Activated naive CD4-positive, alpha-beta T cell treated with anti-CD3 and anti-CD28 coated beads, Interleukin-2, amount 50 U/mL, for 72 hours (primary cell): ENCODE measurements at places on chromosomes 4 and X. TPM values are rescaled to one million over a fixed set of nuclear protein-coding genes. Genes with fewer than 3 reads are reported as not detected.
A peak's percentile ranks its signal among the peaks of the same experiment; 100 is the strongest.

Gene DGKK
- not detected for total RNA-seq

Gene CXCL5
- not detected for total RNA-seq

Gene USP27X
- 1.2 TPM for total RNA-seq

Gene TBC1D25
- total RNA-seq = 22.2 TPM

Gene SLC10A4
- total RNA-seq = not detected

Gene ADGRL3
- not detected for total RNA-seq

Gene IL21
- 16.6 TPM for total RNA-seq

Gene PNMA5
- not detected for total RNA-seq

Gene SH3RF1
- 0.43 TPM for total RNA-seq

DNA sequence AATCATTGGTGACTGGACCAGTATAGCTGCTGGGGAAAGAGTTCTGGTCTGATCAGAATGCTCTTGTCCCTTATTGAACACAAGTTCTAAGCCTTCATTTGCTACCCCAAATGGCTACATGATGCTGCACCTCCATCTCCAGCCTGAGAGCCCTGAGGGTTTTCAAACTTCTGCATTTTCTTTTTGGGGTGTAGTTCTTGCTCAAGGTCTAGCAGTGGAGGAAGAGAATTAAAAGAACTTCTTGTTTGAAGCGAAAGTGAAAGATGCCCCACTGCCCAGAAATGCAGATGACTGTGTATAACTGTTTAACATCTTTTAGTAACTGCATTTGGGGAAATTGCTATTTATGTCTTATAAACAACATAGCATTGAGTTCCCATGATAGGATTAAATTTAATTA is 38.5 kb downstream of the LAMTOR3 start:
- DNase-seq = no peak

GRCh38 chrX:55908661-55909212 is 191.2 kb downstream of the RRAGB start:
- DNase-seq = peak; percentile 3

DNA sequence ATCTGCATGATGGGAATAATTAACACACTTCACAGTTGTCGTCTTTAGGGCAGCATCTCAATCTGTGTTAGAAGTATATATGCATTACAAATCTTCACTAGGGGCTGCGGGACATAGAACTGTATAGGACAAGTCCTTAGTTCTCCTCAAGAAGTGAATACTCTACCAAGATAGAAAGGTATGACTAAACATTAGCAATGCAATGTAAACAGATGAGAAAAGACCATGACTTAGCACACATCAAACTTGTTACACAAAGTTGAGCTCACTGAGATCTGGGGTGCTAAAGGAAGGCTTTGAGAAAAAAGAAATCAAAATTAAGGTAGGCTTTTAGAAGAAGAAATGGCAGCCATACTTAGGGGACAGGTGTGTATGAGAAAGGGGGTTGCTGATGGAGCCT is 182.1 kb upstream of the MAP3K15 start:
- DNase-seq = no peak

GRCh38 chr4:87574996-87575395 is 33.3 kb upstream of the DSPP start:
- DNase-seq = no peak

DNA sequence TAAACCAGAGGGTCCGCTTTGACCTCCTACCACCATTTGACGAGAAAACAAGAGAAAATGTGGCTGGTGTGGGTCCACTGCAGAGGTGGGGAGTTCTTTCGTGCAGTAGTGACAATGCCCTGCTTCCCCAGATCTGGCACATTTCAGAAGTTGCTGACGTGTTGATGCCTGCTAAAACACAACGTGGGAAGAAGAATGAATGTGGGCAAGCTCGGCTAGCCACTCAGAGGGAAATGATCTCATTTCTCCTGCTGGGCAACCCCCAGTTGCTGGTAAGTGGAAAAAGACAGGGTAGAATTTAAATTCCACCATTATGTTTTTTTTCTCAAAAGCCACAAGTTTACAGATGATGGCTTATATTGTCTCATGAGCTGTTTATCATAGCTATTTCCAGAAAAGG is 77.9 kb downstream of the LUZP4 start:
- DNase-seq = no peak

DNA sequence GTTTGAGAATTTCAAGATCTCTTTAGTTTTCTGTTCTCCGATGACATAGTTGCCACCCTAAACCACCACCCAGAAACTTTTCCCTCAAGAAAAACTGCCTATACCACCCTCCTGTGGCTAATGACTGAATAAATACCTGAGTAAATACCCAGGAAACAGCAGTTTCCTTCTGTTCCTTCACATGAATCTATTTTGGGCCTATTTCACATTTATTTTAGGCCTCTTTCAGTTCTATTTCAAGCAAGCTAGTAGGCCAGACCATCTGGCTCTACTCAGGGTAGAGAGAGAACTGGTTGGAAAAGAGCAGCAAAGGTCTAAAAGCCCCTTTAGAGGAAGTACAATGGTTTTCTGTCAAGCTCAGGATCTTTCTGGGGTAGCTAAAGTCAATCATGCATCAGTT is 23.4 kb downstream of the ARHGEF9 start:
- DNase-seq = no peak

DNA sequence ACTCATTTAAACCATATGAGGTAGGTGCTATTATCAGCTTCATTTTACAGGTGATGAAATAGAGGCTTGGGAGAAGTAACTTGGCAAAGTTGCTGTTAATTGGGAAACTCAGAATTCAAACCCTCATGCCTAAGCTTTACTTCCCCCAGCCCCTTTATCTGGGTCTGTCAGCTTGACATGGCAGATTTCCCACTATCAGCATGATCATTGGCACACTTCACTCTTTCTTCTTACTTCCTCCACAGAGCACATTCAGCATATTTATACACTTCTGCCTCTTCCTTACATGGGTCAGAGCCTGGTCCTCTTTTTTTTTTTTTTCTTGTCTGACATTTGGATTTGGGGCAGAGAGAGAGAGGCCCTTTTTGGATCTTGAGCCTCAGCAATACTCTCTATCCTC is 56.5 kb upstream of the ARX start:
- no peak for DNase-seq

- DNase-seq = no peak
Measured at GRCh38 chr4:7609316-7609715, 174.6 kb upstream of the PSAPL1 start.

GRCh38 chrX:39693298-39693697 is 404.5 kb downstream of the BCOR start:
- DNase-seq = no peak

- DNase-seq = no peak
Measured at GRCh38 chr4:42498040-42498439, 100.8 kb downstream of the SHISA3 start.

GRCh38 chr4:126486377-126486776 is 1146.4 kb upstream of the INTU start:
- DNase-seq = no peak

GRCh38 chr4:25873632-25874129 is 10.9 kb upstream of the SEL1L3 start:
- DNase-seq = no peak
